Muscle of arm (tissue), 14 donors: ENCODE measurements at places on chromosomes 12 and 14. TPM values are rescaled to one million over a fixed set of nuclear protein-coding genes. Genes with fewer than 3 reads are reported as not detected.

ALDH1L2 gene
- 17.1 TPM for polyA plus RNA-seq

GDF3 gene
- polyA plus RNA-seq: 0.54 TPM

CLEC4A gene
- polyA plus RNA-seq: 2.7 TPM

KRT5 gene
- 0.22 TPM for polyA plus RNA-seq

LMNTD1 gene
- not detected for polyA plus RNA-seq

HIGD1C gene
- polyA plus RNA-seq: not detected

TPPP2 gene
- polyA plus RNA-seq: 0.56 TPM

IFT43 gene
- 21.7 TPM for polyA plus RNA-seq

CDH24 gene
- polyA plus RNA-seq: 12.5 TPM

TMEM229B gene
- 0.34 TPM for polyA plus RNA-seq

HOXC10 gene
- polyA plus RNA-seq: 0.20 TPM

RCOR1 gene
- polyA plus RNA-seq: 36.9 TPM

RIMKLB gene
- polyA plus RNA-seq: 68.9 TPM

TRPV4 gene
- polyA plus RNA-seq: 1.2 TPM

AQP2 gene
- not detected for polyA plus RNA-seq

ACVRL1 gene
- polyA plus RNA-seq: 54.0 TPM

SDR9C7 gene
- polyA plus RNA-seq: 0.47 TPM

ASB2 gene
- 17.5 TPM for polyA plus RNA-seq

PTPRR gene
- polyA plus RNA-seq: 1.6 TPM

OAS3 gene
- polyA plus RNA-seq: 5.4 TPM

GLIPR1L1 gene
- polyA plus RNA-seq: 0.61 TPM

TSPAN19 gene
- 0.30 TPM for polyA plus RNA-seq

GPRC5D gene
- not detected for polyA plus RNA-seq

NAV3 gene
- 19.4 TPM for polyA plus RNA-seq

CIROP gene
- polyA plus RNA-seq: not detected

SAMD4A gene
- polyA plus RNA-seq: 48.1 TPM

SYT10 gene
- polyA plus RNA-seq: not detected

DDN gene
- polyA plus RNA-seq: 15.9 TPM

NRXN3 gene
- polyA plus RNA-seq: 1.2 TPM

ZNF740 gene
- polyA plus RNA-seq: 33.0 TPM

TMCC3 gene
- polyA plus RNA-seq: not detected

GCH1 gene
- polyA plus RNA-seq: 4.1 TPM

KCNJ8 gene
- 30.0 TPM for polyA plus RNA-seq

TMEM121 gene
- 1.2 TPM for polyA plus RNA-seq

PPFIA2 gene
- polyA plus RNA-seq: 3.0 TPM

EFS gene
- polyA plus RNA-seq: not detected

COQ5 gene
- 42.2 TPM for polyA plus RNA-seq

RPL10L gene
- polyA plus RNA-seq: not detected

CALM1 gene
- polyA plus RNA-seq: 337 TPM

PPM1H gene
- polyA plus RNA-seq: 6.8 TPM

TOGARAM1 gene
- polyA plus RNA-seq: 31.5 TPM

KRT82 gene
- polyA plus RNA-seq: not detected

HAL gene
- 0.16 TPM for polyA plus RNA-seq

TMTC3 gene
- polyA plus RNA-seq: 15.0 TPM

SIX6 gene
- not detected for polyA plus RNA-seq

SERPINA9 gene
- polyA plus RNA-seq: not detected

CCNT1 gene
- 23.3 TPM for polyA plus RNA-seq

REP15 gene
- 1.5 TPM for polyA plus RNA-seq

FOXG1 gene
- not detected for polyA plus RNA-seq
